ENCODE measurements at places on chromosomes 16 and 17. TPM values are rescaled to one million over a fixed set of nuclear protein-coding genes. Genes with fewer than 3 reads are reported as not detected.

CIBAR2 gene
- total RNA-seq = 6.9 TPM

ORAI3 gene
- 24.2 TPM for total RNA-seq

DNA sequence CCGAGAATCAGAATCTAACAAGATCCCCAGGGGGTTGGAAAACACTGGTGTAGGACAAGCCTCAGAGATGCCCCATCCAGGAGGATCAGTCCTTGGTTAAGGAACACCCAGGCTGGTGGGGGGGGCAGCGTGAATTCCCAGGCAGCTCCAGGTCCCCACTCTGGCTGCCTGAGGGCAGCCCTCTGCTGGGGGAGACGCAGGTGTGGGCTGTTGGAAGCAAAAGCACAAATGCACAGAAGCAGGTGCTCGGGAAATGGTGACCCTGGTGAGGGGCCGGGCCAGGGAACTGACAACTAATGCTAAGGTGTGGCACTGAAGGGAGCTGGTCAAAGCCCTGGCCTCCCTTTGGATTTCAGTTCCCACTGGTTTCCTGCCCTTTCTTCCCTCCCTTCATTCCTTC, 140.8 kb upstream of the CDH5 start:
- H3K27ac ChIP-seq = no peak overlapping the region
- DNase-seq = no peak
- peaks cover 8% of the 10 kb centered on the region for H3K4me1 ChIP-seq
- H3K36me3 ChIP-seq = no peaks in the 10 kb centered on the region

DNA sequence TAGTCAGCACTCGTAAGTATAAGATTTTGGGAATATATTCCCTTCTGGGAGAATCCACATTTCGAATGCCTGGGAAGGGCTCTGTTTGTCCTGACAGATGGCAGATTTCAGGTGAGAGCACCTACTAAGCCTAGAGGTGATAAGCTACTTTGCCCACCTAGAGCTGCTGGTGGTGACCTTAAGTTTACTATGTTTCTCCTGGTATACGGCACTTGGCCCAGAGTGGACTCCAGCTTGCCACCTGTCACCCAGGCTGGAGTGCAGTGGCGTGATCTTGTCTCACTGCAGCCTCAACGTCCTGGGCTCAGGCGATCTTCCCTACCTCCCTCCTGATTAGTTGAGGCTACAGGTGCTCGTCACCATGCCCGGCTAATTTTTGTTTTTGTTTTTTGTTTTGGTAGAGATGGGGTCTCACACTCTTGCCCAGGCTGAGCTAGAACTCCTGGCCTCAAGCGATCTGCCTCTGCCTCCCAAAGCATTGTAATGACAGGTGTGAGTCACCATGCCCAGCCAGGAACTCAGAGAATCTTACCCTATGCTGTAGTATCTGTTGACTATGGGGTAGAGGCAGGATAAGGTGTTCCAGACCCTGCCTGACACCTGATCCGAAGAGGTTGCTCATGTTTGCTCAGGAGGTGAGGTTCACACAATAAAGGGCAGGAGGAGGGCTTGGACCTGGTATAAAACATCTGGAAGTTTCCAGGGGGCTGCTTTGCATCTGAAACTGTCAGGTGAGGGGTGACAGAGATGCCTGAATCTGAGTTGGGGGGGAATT, at the start of gene ZG16:
Gene ZG16 (plus strand): TSS at position 681 of the 775 bp plus-strand sequence. CDS start 1,011 bp downstream, outside the sequence.
- no peaks in the 10 kb centered on the region for H3K4me1 ChIP-seq
- H3K36me3 ChIP-seq = no peaks in the 10 kb centered on the region
- no peak within 1 kb of the TSS for H3K27ac ChIP-seq
- no peaks in the 10 kb centered on the region for H3K27me3 ChIP-seq
- no peak within 1 kb of the TSS for H3K4me3 ChIP-seq

Measured in upper lobe of left lung (tissue), 6 donors.